Stimulated activated CD8-positive, alpha-beta memory T cell treated with anti-CD3 and anti-CD28 coated beads, Interleukin-4, amount 100 ng/mL, for 24 hours (primary cell): ENCODE measurements at places on chromosomes 1 and 21.

GRCh38 chr1:192316942-192317450 is at the start of gene RGS21:
Gene RGS21, plus strand, starts transcription at chr1:192316992. Its CDS starts 26,045 bp downstream, at chr1:192343037.
- DNase-seq: no peak

GRCh38 chr1:182325339-182325738 is 66.3 kb downstream of the GLUL start:
- DNase-seq: no peak

DNA sequence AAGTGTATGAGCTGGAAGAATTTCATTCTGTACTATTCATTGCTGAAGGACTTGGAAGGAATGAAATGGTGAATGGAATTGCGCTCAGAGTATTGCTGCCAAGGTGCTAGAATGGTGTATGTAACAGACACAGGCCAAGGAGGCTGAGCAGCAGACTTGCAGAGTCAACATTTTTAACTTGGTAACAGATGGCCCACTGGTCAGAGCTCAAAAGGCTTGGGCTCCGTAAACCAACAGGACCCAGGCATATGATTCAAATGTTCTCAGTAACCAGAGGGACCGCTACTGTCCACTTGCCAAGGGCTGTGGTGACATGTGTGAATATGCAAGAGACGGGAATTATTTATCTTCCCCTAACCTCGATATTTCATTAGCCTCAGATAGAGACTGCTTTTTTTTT is 28.8 kb upstream of the PTGFRN start:
- no peak for DNase-seq

DNA sequence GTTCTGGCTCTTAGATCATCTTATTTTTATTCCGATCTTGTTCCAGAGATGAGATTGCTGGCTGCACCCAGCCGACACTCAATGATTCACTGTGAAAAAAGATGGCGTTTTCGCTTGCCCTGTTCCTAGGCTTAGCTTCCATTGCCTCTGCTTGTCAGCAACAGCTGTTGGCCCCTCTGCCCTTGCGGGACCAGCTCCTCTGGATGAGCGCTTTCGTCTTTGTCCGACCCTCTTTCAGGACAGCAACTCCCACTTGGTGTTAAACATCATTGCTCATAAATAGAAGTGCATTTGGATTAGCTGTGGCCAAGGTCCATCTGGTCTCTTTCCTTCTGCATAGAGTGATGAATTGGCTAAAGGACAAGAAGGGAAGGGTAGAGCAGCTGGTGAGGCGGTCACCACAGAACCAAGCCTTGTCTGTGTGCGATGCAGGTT is 43.5 kb upstream of the SCCPDH start:
- no peak for DNase-seq

DNA sequence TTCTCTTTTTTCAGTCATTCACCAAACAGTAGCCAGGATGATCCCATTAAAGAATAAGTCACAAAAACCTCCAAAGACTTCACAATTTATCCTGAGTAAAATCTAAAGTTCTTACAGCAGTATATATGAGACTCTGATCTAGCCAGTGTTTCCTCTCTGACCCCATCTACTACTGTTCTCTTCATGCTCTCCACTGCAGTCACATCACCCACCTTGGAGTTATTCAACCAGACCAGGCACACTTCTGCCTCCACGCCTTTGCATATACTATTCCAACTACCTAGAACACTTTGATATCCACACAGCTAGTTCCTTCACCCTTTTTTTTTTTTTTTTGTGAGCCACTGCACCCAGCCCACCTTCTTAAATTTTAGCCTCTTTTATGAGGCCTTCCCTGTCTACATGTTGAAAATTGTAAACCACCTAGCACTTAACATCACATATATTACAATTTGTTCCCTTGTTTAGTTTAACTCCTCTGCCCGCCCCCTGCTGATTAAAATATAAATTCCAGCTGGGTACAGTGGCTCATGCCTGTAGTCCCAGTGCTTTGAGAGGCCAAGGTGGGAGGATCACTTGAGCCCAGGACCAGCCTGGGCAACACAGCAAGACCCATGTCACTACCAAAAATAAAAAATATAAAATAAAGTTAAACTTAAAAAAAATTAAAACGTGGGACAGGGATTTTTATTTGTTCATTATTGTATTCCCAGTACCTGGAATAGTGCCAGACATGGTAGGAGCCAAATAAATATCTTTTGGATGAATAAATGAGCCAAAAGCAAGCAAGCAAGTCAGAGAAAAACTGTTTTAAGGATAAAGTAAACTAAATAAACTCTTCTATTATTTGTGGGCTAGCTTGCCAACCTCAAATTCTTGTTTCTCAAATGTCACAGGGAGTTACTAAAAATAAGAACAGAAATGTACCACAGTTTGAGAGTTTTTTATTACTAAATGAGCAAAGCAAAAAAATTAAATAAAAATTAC is 35.2 kb upstream of the MUTYH start:
- no peak for DNase-seq

GRCh38 chr1:190474650-190475211 is 2.9 kb downstream of the BRINP3 start:
- DNase-seq: no peak

DNA sequence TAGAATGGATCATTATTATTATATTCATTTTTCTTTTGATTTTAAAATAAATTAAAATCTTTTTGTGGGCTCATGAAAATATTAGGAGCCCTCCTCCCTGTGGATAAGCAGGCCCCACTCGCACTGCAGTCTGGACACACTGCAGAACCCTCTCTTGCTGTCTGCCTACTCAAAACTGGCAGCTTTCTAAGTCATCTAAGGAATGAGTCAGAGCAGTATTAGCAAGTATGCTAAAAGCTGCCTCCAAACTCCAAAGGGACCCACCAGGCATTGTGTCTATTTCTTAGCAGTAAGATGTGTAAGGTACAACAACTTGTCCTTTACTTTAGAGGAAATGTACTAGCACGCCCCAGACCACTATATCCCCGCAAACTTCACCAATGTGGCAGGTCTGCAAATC is 108.8 kb downstream of the SYF2 start:
- DNase-seq: no peak

DNA sequence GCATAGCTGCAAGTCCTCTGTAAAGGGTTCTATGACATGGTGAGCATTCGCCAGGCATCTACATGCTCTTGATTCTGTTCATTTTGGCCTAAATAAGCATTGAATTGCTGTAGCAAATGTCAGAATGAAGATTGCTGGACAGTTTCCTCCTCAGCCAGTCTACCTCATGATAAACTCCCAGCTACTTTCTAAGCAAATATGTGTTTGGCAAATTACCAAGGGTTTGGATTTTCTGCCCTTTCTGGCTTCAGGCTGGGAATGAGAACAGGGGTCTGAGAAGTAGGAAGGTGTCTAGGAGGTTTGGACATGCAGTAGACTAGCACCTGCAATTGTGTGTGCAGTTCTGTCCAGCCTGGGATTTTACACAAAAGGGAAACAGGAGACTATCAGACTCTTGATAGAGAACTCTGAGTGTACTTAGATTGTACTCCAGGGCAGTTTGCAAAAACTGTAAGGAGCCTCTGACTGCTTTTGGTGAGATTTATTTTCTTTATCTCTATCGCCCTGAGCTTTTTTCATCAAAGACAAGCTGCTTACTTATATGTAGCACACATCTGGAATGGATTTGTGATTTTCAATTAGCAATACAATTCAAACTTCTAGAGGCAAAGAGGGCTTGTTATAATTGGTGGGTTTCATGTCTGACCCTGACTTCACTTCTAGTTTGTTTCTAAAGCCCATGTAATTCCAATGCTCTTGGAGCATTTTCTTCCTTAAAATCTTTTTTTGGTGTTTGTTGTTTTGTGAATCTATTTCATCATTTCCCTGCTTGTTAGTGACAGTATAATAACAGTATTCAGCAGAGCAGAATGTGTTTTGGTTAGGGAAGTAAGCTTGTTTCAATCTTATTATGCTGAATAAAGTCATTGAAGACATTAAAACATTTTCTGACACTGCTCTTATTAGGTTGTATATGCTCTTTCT is 150.8 kb downstream of the VPS13D start:
- no peak for DNase-seq
